ENCODE measurements at places on chromosomes 4 and X.
A peak's percentile ranks its signal among the peaks of the same experiment; 100 is the strongest.

- no peak for DNase-seq
- H3K36me3 ChIP-seq = no peaks in the 10 kb centered on the region
- peaks cover 15% of the 10 kb centered on the region for H3K27me3 ChIP-seq
- H3K4me3 ChIP-seq = no peak overlapping the region
- H3K4me1 ChIP-seq = no peaks in the 10 kb centered on the region
These were observed 8.0 kb upstream of the CCDC110 start for GRCh38 chr4:185479507-185479971.

- no peak overlapping the region for H3K4me3 ChIP-seq
- H3K36me3 ChIP-seq = no peaks in the 10 kb centered on the region
- no peaks in the 10 kb centered on the region for H3K4me1 ChIP-seq
- H3K27ac ChIP-seq = no peak overlapping the region
These were observed 169.9 kb upstream of the NDP start for GRCh38 chrX:44143061-44143602.

- peak overlapping the region; percentile 15 for H3K4me3 ChIP-seq
- H3K4me1 ChIP-seq = no peaks in the 10 kb centered on the region
- no peak for DNase-seq
- peaks cover 20% of the 10 kb centered on the region for H3K27me3 ChIP-seq
- no peaks in the 10 kb centered on the region for H3K36me3 ChIP-seq
- no peak overlapping the region for H3K27ac ChIP-seq
These were observed 105.2 kb downstream of the UCHL1 start for GRCh38 chr4:41361794-41362526.

GRCh38 chrX:154509455-154509854, 6.6 kb downstream of the FAM3A start:
- no peak overlapping the region for H3K4me3 ChIP-seq
- H3K36me3 ChIP-seq = peaks cover 24% of the 10 kb centered on the region
- no peak for DNase-seq

DNA sequence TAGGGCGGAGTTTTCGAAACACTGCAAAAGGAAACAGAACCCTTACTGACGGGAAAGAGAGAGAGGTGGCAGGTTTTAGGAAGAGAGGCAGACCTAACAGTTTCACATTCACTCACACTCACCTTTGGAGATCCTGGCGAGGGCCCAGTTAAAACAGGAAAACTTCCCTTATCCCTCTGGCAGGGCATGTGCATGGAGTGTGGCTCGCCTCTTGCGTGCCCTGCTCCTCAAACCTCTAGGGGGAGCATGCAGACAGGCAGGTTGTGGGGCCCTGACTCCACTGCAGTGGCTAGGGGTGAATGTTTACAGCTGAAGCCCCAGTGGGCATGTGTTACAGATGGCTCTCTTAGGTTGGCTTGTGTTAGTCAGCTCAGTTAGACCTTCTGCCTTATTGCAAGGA, 451.5 kb downstream of the UBE2NL start:
- no peak for DNase-seq
- no peaks in the 10 kb centered on the region for H3K27me3 ChIP-seq
- H3K4me3 ChIP-seq = no peak overlapping the region

GRCh38 chrX:69900491-69900890, 149.2 kb downstream of the AWAT2 start:
- DNase-seq = no peak
- H3K27me3 ChIP-seq = peaks cover 2% of the 10 kb centered on the region
- H3K27ac ChIP-seq = no peak overlapping the region
- no peak overlapping the region for H3K4me3 ChIP-seq
- no peaks in the 10 kb centered on the region for H3K36me3 ChIP-seq
- no peaks in the 10 kb centered on the region for H3K4me1 ChIP-seq

DNA sequence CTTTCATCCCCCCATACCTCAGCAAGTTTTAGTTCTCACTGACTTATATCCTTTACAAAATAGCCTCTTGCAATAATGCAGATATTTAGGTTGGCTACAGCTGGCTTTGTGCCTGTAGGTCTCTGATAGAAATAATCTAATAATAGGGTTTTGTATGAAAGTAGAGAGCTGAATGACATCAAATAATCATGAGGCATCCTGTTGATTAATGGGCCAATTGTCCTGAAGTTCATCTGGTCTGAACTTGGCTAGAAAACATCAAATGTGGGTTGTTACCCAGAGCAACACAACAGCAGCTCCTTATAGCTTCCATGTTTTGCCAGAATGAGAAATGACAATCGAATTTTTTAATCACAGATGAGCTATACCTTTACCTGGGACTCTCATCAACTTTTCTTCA, 19.2 kb upstream of the LHFPL1 start:
- no peak overlapping the region for H3K4me3 ChIP-seq
- H3K36me3 ChIP-seq = no peaks in the 10 kb centered on the region
- H3K27ac ChIP-seq = no peak overlapping the region
- no peaks in the 10 kb centered on the region for H3K27me3 ChIP-seq
- H3K4me1 ChIP-seq = no peaks in the 10 kb centered on the region
- no peak for DNase-seq

DNA sequence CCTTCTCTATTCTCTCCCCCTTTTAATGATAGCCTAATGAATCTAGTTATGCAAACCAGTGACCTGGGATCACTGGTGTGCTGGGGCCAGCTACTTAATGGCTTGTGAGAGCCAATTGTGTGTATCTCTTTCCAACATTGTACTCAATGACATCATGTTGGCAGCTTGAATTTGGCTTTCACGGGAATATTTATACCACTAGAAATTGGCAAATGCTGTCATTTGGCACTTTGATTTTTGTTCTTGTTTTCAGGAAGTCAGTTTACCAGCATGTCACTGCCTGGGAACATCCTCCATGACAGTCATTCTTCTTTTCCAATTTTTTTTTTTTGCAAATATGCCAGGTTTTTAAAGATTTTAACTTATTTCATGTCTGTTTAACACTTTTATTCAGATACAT, 1685.3 kb downstream of the STIM2 start:
- H3K27me3 ChIP-seq = no peaks in the 10 kb centered on the region
- H3K27ac ChIP-seq = no peak overlapping the region
- no peak overlapping the region for H3K4me3 ChIP-seq
- H3K36me3 ChIP-seq = no peaks in the 10 kb centered on the region

DNA sequence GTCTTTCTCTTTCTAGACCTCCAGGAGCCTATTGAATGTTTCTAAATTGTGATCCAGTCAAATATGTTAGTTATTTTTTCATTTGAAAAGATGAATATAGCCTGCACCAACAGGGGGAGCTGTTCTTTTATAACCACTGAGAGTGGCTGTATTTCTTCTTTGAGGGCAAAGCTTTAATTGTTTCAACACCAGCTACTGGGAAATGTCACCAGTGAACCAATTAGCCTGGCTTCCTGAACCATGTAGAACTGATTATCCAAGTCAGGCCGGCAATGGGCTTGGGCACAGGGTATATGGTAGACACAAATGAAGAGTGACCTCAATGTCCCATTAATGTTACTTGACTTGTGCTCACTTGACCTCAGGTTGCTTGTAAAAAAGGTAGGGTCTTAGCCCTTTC, 4.8 kb upstream of the DAPP1 start:
- H3K27ac ChIP-seq = peak overlapping the region; percentile 20
- DNase-seq = peak; percentile 42
- H3K4me1 ChIP-seq = peaks cover 26% of the 10 kb centered on the region
- peaks cover 2% of the 10 kb centered on the region for H3K27me3 ChIP-seq
- H3K4me3 ChIP-seq = no peak overlapping the region
- H3K36me3 ChIP-seq = no peaks in the 10 kb centered on the region

GRCh38 chr4:55256787-55257186, 89.3 kb upstream of the SRD5A3 start:
- no peak overlapping the region for H3K4me3 ChIP-seq
- no peaks in the 10 kb centered on the region for H3K36me3 ChIP-seq
- H3K27ac ChIP-seq = no peak overlapping the region
- no peaks in the 10 kb centered on the region for H3K4me1 ChIP-seq

DNA sequence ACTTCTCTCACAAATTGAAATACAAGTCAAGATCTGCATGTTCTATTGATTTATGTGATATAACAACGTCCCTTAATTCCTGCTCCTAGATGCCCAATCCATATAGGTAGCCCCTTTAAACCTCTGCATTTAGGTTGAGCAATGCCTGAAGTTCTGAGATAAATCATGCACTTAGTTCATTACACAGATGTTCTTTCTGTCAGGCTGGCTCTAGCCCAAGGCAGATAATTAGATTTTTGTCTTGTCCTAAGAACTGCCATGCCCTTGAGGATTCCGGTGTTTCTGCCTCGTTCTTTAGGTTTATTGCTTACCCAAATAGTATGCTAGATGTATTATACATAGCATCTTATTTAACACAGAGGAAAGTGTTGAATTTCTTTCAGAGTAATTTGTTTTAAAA, 143.1 kb downstream of the TRAM1L1 start:
- no peak overlapping the region for H3K4me3 ChIP-seq
- DNase-seq = no peak
- no peaks in the 10 kb centered on the region for H3K36me3 ChIP-seq
- H3K27ac ChIP-seq = no peak overlapping the region

GRCh38 chr4:162274354-162274753, 110.6 kb upstream of the FSTL5 start:
- no peaks in the 10 kb centered on the region for H3K27me3 ChIP-seq
- no peak overlapping the region for H3K4me3 ChIP-seq
- H3K27ac ChIP-seq = no peak overlapping the region
- DNase-seq = no peak

- no peaks in the 10 kb centered on the region for H3K36me3 ChIP-seq
- H3K27me3 ChIP-seq = peaks cover 2% of the 10 kb centered on the region
- H3K4me1 ChIP-seq = peaks cover 12% of the 10 kb centered on the region
- DNase-seq = no peak
- H3K4me3 ChIP-seq = no peak overlapping the region
These were observed 3.3 kb upstream of the CBR4 start for GRCh38 chr4:169013396-169013795.

All from memory B cell (primary cell).